Dermis blood vessel endothelial cell (primary cell): ENCODE measurements at places on chromosomes 3 and 15. TPM values are rescaled to one million over a fixed set of nuclear protein-coding genes. Genes with fewer than 3 reads are reported as not detected.
A peak's percentile ranks its signal among the peaks of the same experiment; 100 is the strongest.

DNA sequence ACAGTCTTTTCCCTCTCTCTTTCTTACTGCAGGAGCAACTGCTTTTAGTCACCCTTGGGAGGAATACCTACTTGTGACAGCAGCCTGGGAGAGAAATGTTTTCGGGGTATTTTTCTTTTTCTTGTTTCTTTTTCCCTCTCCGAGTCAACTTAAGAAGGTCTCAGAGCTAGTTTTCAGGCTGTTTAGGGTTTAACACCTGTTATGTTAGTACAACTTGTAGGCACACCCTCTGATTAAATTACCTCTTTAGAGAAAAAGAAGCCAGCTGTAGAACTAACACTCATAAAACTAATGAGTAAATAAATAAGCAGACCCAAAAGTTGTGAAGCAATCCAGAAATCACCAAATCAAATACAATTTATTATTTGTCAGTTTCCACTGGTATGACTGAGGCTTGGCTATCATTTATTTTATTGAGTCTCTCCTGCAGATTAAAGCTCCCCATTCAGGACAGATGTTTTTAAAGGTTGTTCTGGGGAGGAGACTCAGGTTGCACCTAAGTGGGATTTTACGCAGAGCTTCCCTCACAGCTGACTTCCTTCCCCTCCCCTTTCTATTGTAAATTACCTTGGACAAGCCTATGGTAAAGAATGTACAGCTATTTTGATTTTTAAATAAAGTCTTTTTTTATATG lies 112.5 kb downstream of the FOXB1 start:
- DNase-seq = no peak

DNA sequence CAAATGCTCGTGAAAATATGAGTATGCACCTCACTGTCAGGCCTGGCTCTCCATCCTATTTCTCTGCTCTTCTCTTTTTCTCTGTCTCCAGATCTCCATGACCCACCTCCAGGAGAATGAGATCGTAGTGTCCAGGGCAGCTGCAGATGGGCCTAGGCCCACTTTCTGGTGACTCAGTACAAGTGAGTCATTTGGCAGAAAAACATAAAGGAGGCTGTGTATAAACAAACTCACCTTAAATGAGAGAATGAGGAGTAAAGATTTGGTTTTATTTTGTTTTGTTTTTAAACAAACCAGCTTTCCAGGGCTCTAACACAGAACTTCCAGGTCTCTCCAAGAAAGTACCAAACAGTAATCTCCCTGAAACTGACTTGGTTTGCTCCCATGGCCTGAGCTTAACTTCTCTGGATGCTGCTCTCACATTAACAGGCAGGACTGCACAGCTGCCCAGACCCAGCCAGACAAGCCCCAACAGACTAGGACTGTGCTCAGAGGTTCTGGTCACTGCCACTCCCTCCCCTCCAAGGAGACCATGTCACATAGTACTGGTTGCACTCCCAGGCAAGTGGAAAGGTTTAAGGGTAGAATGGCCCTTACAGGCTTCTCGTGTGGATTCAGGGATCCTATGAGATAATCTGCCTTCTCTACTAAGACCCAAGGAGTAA lies 1.5 kb upstream of the HEG1 start:
- DNase-seq = peak; percentile 69

DNA sequence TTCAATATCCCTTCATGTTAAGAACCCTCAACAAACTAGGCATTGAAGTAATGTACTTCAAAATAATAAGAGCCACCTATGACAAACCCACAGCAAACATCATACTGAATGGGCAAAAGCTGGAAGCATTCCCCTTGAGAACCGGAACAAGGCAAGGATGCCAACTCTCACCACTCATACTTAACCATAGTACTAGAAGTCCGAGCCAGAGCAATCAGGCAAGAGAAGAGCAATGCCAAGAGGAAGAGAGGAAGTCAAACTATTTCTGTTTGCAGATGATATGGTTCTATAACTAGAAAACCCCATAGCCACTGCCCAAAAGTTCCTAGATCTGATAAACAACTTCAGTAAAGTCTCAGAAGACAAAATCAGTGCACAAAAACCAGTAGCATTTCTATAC lies 161.9 kb downstream of the UBE2E2 start:
- peak; percentile 12 for DNase-seq

DNA sequence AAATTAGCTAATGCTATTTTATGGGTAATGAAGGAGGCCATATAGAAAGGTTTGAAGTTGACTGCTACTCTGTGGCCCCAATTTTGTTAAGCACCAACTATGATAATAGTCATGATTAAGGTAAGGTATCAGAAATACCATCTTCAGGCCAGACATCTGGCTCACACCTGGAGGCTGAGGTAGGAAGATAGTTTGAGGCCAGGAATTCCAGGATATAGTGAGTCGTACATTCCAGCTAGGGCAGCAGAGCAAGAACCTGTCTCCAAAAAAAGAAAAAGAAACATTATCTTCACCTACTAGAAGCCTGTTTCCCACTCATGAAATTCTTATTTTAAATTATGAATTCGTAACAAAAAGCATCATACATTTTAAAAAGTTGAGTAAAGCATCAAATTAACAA lies 64.4 kb downstream of the LRRC28 start:
- DNase-seq = peak; percentile 7

Gene TRIM71
- total RNA-seq = not detected in 2 replicates

Gene SI
- not detected in 2 replicates for total RNA-seq

Gene HHLA2
- under 0.01 TPM in 1 of 2 replicates, not detected in the other for total RNA-seq

Gene TUSC7
- not detected in 2 replicates for total RNA-seq
